ENCODE measurements at places on chromosomes 16 and 17. TPM values are rescaled to one million over a fixed set of nuclear protein-coding genes. Genes with fewer than 3 reads are reported as not detected.

ATP1B2 gene
- not detected for total RNA-seq

CCL7 gene
- total RNA-seq = 2.5 TPM

CDRT15 gene
- total RNA-seq = not detected

OMG gene
- not detected for total RNA-seq
